ENCODE measurements at places on chromosomes 5 and 9.
A peak's percentile ranks its signal among the peaks of the same experiment; 100 is the strongest.

- DNase-seq: no peak
Measured at GRCh38 chr5:142107736-142108431, 695 bp upstream of the NDFIP1 start.

DNA sequence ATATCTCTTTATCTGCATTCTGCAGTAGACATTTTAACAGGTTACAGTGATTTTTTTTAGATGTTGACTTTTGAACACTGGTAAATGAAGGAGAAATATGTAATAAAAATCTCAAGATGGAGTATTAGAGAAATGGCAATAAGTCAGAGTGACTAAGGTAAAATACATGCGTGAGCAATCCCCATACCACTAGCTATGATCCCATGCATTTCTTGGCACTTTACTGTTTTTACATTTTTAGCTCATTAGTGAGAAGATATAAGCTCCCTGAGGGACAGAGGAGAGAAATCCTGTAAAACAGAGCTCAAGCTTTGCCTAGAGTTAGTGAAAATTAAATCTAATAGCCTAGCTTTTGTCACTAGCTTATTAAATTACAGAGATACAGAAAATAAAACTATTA, 181.9 kb upstream of the TRPM3 start:
- no peak for DNase-seq

- DNase-seq: no peak
Measured at GRCh38 chr5:124453221-124454051, 293.0 kb downstream of the ZNF608 start.

GRCh38 chr9:137493364-137494103, 34.4 kb upstream of the NSMF start:
- no peak for DNase-seq

DNA sequence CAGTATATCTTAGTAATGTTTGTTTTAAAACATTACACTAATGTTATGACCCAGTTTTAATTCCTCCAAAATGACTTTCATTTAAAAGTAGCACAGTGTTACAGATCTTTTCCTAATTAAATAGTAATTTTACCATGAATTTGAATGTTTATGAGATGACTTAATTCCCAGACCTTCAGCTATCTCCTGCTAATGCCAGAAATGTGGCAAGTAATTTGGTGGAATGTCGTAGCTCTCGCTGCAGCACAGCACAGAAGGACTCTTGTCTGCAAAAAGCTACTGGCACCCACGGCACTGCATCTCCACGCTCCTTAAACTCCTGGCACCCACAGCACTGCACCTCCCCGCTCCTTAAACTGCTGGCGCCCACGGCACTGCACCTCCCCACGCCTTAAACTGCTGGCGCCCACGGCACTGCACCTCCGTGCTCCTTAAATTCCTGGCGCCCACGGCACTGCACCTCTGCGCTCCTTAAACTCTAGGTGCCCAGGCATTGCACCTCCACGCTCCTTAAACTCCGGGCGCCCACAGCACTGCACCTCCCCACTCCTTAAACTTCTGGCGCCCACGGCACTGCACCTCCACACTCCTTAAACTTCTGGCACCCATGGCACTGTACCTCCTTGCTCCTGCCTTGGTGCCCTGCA, 163.1 kb downstream of the CDK5RAP2 start:
- DNase-seq: no peak

DNA sequence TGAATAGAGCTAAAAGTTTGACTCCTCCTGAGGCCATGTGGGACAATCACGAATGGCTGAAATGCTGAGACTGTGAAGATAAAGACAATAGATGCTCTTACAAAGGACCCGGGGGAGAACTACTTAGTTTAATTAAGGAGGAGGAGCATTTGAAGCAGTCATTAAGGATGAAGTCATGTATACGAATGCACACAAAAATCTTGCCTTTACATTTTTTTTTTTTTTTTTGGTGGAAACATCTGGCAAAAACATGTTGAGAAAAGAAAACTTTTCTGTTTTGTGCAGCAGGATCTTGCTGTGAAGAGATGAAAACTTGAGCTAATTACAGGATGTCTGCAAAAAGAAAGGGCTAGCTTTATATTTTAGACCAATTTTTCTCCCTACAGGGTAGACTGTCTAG, 42.3 kb upstream of the NR3C1 start:
- peak; percentile 36 for DNase-seq

DNA sequence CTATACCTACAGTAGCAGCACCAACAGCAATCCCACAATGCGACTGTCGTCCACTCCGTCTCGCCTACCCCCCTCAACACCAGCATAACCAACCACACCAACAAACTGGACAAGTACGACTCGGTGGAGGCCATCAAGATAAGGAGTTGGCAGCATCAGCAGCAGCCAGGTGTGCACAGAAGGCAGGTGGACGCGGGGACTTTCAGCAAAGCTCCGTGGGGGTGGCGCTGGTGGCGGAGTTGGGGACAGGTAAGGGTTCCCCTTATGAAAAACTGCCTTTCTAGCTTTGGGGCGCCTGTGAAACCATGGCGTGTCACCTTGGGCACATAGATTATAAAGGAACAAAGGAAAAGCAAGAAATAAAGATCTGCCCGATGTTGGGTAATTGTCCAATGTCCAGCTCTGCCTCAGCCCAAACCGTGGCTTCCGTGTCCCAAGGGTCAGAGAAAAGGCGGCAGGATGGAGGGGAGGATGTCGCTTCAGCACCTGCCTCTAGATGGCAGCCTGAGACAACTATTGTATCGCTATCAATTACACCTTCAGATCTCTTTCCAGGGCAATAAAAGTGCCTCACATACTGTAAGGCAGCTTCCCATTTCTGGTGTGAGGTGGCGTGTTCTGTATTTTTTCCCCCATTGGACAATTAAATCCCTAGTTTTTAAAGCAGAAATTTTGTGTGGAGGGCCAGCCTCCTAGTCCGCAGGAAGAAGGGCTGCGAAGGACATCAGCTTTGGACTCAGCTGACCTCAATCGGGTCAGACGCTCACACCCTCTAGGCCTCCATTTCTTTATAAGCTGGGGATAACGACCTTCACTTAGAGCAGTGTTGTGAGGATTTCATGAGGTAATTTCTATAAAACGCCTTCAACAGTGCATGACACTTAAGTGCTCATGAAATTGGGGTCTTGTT, 58.8 kb downstream of the MTRR start:
- peak; percentile 31 for DNase-seq

GRCh38 chr9:16138561-16139491, 586.0 kb downstream of the CCDC171 start:
- no peak for DNase-seq

- no peak for DNase-seq
Measured at GRCh38 chr5:101009758-101010519, 106.9 kb upstream of the ST8SIA4 start.

DNA sequence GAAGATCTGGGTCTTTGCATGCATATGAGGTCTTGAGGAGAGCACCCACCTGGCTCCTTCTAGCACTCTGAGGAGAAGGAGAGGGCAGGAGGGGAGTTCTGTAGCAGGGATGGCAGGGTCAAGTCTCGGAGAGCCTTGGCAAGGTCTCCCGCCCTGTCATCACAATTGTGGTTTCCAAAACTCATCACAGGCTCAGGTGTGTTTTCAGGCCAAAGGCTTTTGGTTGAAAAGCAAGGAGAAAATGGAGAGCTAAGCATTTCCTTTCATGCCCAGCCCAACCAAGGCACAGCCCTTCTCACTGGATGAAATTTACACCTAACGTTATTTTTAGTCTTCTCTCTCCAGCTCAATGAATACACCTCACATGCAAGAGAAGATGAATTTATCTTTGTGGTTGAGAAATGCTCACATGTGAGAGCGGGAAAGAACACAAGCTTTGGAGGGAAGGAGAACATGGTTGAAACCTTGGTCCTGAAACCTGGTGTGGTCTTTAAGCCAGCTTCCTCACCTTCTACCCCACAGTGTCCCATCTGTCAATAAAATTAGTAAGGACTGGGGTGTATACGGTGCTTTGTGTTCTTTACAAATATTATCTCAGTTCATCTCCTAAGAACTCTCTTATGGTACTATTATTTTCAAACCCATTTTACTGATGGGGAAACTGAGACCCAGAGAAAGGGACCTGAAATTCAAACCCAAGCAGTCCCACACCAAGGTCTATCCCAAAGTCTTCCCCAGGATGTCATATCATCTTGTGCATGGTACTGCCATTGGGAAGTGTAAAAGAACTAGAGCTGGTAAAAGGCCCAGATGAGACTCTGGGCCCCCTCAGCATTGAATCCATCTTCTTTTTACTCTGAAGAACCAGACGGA, 47.8 kb upstream of the CPEB4 start:
- DNase-seq: no peak

DNA sequence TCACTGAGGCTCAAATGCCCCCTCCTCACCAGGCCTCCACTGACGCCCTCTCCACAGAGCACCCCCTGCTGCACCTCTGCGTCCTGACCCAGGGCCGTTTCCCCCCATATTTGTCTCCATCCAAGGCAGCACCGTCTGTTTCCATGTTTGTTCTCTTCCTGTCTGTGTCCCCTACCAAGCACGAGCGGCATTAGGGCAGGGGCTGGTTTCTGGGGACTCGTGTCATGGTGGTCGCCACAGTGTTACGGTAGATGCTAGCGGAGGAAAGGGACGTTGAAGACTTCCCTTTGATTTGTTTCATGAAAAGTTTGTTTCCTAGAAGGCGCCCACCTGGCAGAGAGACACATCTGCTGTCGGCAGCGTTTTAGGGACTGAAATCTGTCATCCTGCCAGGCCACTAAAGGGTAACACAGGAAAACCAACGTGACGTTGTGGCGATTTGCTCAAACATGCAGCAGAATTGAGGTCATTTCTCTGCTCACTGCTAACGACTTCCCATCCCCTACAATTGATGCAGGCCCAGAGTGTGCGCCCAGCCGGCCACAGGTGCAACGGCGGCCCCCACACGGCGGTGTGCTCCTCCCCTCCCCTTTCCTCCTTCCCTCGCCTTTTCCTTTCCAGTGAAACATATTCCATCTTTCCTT, 79.3 kb upstream of the IRX4 start:
- DNase-seq: no peak

- DNase-seq: peak; percentile 6
Measured at GRCh38 chr5:35926389-35927051, 11.9 kb downstream of the CAPSL start.

DNA sequence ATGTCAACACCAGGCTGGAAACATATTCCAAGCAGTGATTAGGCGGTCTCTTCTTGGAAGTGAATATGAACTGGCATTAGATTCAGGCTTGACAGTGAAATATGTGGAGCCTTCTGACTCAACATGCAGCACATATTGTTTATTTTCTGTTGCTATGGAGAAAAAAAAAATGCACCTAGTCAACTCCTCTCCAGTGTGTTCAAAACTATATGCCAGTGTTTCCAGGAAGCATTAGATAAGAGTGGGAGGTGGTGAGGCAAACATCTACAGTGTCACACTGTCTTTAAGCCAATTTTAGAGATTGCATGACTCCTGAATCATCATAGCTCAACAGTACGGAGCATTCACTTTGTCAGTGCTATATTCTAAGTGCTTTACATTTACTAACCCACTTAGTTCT, 117.9 kb downstream of the HCN1 start:
- no peak for DNase-seq

GRCh38 chr5:36442796-36443195, 141.1 kb upstream of the RANBP3L start:
- no peak for DNase-seq

DNA sequence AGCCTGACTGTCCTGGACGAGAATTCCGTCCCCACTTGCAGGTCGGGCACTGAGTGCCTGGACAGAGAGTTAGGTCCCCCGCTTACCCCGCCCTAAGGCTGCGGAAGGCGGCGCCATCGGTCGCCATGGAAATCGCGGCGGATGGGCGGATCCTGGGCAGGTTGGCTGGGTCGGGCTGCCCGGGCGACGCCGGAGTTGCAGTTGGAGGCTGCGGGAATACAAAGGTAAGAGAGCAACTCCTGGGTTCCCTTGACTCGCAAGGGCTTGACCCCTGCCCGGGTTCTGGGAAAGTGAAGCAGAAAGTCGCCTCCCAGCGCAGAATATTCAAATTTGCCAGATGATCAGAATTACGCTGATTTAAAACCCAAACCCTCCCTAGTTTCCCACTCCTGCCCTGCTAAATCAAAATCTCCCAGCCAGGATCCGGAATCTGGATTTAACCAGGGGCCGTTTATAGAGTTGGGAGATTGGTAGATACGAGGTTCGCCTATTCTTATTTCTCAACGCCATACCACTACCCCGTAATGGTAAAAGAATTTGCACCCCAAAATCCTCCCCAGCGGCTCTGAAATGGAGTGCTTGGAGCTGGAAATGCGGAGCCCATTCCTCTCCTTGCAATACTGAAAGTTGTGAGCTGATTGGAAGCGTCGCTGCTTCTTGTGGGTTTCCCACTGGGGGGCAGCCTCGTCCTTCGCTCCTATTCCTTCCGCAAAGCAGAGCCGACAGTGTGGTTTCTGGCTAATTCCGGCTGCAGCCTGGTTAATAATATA, 156.4 kb upstream of the RASEF start:
- peak; percentile 89 for DNase-seq

DNA sequence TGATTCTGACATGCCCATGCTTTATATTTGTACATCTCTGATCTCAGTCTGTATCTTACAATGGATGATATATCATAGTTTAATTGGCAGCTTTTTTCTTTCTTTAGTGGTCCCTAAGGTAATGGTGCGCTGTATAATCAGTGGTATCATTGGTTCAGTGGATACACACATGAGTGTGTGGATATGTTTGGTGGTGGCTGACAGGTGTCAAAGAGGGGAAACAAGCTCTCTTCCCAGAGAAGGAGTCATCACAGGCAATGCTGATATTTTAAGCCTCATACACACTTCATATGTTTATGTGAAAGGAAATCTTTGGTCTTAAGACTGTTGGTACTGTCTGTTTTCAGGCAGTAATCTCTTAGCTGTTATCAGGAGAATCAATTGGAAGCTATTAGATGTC, 52.1 kb upstream of the KIAA1958 start:
- DNase-seq: no peak

DNA sequence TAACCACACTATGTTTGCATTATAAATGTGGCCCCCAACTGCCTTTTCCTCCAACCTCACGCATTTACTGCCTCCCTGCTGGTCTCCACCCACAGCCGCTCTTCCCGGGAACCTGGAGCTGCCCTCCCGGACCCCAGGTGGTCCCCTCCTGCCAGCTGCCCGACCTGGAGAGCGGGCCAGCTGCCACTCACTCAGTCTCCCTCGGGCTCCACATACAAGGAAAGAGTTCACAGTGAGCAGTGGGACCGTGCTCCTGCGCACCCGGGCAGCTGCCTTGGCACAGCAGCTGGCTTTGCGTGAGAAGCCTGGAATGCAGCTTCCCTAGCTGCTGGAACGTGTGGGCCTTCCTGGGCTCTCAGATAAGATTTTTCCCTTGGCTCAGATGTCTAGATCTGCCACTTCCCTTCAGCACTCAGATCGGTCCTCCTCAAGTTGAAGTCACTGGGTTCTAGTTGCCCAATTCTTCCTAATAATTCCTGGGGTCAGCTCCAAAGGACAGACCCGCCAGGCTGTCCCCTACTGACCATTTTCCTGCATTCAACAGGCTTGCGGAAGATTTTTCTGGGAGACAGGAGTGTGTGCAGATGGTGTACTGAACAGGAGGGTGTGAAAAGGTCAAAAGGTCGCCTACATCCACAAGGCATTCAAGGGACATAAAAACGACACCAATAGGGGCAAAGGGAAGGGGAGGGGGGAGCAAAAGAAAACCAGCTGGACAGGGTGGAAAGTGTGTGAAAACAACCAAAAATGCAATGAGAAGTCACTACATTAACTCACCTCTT, 69.1 kb downstream of the MYO10 start:
- no peak for DNase-seq

- peak; percentile 95 for DNase-seq
Measured at GRCh38 chr5:125719681-125720347, 703.4 kb upstream of the GRAMD2B start.

Data from NCI-H1436 (cell line).